ENCODE measurements at places on chromosomes 6 and 20.

DNA sequence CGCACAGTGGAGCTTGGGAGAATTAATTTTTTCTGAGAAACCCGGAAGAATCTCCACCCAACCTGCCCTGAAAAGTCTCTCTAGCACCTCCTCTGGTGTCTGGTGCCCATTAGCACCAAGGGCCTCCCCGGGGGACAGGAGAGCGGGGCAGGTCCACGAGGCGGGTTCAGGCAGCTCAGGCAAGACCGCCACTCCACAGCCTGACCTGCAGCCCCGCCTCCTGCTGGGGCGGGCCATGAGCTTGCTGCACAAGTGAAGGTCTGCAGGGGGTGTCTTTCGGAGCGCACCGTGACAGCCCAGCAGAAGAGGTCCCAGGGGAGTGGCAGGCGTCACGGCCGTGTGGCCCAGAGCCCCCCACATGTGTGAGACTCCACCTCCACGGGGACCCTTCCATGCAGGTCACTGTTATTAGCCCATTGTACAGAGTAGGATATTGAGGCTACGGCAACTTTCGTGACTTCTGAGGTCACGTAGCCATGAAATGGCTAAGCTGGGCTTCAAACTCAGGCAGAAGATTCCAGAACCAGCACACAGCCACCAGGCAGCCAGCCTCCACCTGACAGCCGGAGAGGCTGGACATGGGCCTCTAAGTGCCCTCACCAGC is 63.9 kb upstream of the SLCO4A1 start:
- no peak for DNase-seq

GRCh38 chr20:8464368-8464767 is 332.3 kb downstream of the PLCB1 start:
- no peak for DNase-seq

DNA sequence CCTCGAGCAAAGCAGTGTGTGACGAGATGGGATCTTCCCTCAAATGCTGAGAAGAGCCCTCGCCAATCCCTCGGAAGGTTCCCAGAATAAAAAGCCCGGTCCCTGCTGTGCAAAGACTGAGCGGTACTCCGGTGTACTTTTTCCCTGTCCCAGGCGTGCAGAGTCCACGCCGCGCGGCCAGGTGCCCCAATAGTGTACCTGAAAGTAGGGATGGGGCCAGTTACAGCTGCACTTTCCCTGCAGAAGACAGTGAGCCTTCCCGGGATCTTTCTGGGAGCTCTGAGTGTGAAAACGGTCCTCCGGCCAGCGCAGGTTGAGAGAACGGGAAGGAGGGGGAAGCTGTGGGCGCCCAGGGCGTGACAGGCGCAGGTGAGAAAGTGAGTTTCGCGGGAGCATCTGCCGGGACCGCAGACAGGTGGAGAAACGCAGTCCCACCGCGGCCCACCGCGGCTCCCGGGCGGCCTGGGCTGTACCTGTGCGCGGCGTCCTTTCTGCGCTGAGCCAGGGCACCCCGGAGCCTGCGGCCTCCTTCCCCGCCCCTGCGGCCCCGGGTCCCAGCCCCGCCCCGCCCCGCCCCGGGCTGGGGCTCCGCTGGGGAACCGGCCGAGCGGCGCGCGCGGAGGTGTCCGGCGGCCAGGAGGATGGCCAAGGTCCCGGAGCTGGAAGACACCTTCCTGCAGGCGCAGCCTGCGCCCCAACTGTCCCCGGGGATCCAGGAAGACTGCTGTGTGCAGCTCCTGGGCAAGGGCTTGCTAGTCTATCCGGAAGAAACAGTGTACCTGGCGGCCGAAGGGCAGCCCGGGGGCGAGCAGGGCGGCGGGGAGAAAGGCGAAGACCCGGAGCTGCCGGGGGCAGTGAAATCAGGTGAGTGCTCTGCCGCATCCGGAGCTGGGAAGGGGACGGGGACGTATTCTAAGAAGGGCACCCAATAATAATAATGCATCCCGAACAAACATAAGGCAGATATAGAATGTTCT is at the start of gene RFX6:
Gene RFX6, plus strand, starts transcription at position 608 of the 977 bp plus-strand sequence. Its CDS starts 34 bp downstream, at position 642.
- no peak for DNase-seq

DNA sequence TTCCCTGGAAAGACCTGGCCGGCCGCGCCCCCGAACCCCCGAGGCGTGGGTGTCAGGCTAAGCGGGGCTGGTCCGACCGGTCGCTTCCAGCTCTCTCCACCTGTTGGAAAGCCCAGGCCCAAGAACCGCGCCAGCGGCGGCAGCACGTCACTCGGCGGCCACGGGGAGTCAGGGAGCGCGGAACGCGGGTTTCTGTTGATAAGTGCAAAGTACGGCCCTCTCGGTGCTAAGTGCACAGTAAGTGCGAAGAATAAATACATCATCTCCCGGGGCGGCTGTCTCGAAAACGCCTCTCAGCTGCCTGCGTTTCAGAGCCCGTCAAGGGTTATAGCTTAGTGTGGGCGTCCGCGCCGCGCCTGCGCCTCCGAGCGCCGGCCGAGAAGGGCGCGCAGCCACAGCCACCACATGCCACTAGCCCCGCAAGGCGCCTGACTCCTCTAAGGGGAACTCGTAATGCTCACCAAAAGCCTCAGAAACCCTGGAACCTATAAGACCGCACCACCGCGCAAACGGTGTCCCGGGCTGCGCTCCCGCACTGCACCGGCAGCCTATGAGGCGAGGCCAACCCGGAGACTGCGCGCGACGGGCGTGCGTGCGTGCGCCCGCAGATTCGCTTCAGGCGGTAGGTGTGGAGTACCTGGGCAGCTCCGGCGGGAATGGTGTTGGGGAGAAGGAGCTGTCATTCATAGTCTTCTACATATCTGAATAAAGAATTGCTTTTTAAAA is 9.2 kb upstream of the TBX18 start:
- DNase-seq, result no peak
